ENCODE measurements at places on chromosomes 11 and 22. TPM values are rescaled to one million over a fixed set of nuclear protein-coding genes. Genes with fewer than 3 reads are reported as not detected.

DNA sequence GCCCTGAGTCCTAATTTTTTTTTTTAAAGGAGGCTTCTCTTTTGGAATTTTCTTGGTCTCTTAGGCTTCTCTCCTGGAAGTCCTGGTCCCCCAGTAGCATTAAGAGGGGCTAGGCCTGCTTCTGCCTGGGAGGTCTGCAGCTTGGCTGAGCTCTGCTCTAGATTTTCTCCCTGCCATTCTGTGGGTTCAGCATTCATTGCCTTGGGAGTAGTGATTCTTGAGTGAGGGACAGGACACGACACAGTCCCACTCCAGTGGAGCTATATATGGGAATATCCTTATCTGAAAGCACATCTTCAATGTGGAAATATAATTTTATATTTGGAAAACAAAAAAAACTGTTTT is 3.7 kb downstream of the IGSF22 start:
- DNase-seq = no peak

GRCh38 chr11:3712274-3712673 is 41.1 kb upstream of the CHRNA10 start:
- no peak for DNase-seq

DNA sequence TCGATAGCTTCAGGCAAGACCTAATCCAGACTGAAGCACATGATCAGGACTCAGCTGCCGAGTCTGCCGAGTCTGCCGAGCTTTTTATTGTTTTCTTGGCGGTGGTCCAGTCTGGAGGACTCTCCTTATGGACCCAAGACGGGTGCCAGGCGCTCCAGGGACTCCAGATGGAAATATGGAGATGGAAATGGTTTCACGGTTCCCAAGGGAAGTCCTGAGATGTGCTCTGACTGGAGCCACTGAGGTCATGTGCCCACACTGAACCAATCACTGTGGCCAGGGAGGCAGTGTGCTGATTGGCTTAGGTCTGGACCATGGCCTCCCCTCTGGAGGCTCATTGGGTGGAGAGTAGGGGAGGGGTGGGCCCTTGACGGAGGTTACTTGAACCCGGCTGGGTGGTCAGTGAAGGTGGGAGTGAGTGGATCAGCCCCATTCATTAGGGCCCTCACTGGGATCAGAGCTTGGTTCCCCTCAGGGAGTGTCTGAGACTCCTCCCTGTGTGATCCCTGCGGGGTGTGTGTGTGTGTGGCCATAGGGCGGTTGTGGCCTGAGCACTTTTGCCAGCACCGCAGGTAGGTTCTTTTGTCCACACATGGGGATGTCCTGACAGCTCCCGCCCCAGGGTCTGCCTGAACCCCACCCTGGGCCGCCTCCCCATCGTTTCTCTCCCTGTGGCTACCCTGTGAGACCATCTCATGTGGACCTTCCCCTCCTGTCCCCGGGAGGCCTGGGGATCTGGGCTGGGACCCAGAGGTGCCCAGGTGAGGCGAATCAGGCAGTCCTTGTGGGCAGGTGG is 14.0 kb downstream of the RPS6KA4 start:
- DNase-seq = no peak

DNA sequence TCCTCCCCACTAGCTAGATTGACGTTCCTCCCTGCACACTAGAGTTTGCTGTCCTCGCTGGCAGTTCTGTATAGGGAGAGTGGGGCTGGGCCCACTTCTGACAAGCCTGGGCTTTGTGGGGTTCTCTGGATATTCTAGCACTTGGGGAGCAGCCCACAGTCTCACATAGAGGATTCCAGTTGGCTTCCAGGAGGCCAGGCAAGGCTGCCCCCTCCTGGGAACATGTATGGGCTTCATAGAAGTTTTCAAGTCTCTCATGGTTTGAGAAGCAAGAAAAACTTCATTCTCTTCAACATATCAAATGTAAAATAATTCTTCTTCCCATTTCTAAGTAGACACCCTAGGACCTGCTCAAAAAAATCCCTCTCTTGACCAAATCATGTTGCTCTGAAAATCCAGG is 87.5 kb downstream of the NAV2 start:
- no peak for DNase-seq

DNA sequence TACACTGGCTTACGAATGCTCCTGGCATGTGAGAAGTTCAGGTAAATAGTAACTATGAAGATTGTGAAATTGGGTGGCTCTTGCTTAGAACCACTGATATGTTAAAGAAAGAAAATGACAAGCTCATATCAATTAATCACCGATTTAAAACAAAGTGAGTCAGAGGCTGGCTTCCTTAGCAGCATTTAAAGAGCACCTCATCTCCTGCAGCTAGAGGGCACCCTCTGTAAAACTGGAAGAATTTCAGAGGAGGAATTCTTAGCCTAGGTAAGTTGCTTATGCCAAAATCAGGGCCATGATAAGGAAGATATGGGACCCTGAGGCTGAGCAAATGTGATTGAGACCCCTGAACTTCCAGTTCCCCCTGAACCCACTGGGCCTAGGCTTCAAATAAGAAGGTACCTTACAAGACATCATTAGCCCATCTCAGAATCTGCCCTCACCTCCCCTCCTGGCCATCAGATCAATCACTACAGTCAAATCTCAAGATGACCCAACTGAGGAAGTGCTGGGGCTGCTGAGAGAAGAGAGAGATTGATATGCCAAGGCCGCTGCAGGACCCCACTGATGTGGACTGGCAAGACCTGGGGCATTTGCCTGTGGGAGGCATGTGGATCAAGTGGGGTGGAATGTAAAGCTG is 8.6 kb upstream of the CD3E start:
- DNase-seq = peak; percentile 38

Gene PHF21B
- total RNA-seq = 0.83 TPM

Gene GRIK4
- 0.12 TPM for total RNA-seq

Gene BBS1
- total RNA-seq = 18.8 TPM

Gene ELMOD1
- total RNA-seq = not detected
